ENCODE measurements at places on chromosomes 16 and 17.

- DNase-seq, result peak; percentile 42
These were observed 448 bp downstream of the STAT5B start for GRCh38 chr17:42275527-42276358.

GRCh38 chr16:77579351-77579891, 142.9 kb upstream of the NUDT7 start:
- DNase-seq, result no peak

DNA sequence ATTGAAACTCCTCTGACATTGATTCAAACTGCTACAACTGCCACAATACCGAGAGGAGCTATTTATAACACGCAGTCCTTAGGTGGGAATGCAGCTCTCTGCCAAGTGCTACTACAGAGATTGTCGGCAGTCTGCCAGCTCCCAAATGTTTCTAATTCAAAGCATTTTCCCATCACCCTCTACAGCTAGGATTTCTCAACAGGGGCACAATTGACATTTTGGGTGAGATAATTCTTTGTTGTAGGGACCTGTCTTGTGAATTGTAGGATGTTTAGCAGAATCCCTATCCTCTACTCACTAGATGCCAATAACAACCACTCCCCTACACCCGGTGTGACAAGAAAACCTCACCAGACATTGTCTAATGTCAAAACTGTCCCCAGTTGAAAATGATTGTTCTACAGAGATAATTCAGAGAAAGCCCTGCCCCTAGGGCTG, 7.8 kb upstream of the N4BP1 start:
- no peak for DNase-seq

DNA sequence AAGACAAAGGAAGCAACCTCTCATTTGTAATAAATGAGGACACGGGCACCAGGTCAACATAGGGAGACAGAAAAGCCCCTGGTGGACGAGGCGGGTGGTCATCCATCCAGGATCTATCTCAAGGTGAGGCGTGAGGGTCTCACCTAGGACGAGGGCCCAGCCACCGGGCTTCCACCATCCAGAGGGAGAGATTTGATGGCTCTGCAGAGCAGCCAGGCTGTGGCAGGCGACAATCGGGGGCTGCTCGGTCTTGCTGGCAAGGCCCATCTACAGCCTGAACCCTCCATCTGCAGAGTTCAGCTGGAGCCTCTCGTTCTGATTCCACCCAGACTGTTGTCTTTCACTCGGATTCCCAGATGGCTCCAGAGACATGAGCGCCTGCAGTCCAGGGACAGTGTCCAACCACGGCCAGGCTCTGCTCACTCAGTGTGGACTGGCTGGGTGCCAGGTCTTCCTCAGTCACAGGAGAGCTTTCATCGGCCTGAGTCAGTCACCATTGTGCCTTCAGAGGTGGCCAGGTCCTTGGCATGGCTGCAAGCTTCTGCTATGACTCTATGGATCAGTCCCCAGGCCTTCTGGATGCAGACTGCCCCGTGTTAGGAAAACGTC, 5.9 kb downstream of the LITAFD start:
- DNase-seq, result no peak

- DNase-seq, result no peak
These were observed 18.2 kb downstream of the TMEM92 start for GRCh38 chr17:50292465-50292864.

DNA sequence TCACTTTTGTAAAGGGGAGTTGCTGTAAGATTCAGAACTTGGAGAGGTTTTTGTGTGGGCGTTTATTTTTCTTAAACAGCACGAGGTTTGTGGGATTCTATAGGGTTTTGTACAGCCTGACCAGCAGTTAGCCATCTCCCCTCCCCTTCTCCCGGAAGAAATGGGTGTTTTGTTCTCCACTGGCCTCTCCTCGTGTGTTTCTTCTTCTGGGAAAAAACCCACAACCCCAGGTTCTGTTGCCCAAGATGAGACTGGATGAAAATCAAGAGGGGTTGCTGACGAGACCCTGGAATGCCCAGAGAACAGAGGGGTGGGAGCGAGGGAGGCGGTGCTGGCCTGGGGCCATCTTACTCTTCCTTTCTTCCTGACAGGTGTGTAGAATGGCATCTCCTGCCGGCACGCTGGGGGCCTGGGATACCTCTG, 186.1 kb downstream of the MSI2 start:
- DNase-seq, result no peak

DNA sequence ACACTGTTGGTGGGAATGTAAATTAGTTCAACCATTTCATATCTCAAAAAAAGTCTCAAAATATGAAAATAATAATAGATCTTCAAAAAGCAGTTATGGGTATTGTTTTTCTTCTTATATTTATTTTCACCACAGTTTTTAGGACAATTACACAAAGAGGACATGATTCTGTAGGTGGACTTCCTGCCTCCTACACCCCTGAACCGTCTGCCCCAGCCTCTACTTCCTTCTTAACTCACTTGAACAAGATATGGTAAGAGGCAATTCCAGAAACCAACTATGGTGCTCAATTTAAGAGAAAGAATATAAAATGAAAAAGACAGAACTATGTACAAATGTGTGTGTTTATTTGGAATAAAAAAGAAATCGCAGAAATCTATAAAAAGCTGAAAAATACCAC, 74.1 kb upstream of the MON1B start:
- DNase-seq, result no peak

DNA sequence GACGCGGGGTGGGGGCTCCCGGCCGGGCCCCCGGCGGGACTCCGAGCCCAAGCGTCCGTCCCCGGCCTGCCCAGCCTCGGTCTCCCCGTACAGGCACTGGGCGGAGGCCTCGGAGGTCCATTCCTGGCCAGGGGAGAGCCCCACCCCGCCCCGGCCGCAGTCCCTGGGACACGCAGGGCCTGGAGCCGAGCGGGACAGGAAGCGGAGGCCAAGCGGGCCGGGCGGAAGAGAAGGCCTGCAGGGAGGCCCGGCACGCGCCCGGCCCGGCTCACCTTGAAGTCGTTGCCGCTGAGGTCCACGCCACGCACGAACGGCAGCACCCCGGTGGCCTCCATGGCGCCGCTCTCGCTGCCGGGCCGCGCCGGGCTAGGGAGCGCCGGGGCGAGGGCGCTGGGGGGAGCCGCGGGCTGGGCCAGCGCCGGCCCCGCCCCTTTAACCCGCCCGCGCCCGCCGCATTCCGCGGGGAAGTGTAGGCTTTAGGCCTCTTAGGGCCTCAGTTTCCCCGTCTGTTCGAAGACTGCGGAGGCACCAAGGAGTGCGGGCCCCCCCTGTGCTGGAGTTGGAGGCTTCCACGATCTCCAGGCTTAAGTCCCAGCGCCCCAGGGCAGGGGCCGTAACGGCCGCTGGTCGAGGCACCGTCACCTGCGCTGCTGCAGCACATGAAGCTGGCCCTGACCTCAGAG, at the start of gene FLII:
TSS of gene FLII (minus strand) at position 383 of the 683 bp plus-strand sequence. CDS start at position 335, 48 bp downstream.
- DNase-seq, result peak; percentile 41
